Stomach (tissue), 19 donors: ENCODE measurements at places on chromosomes 6 and 20. TPM values are rescaled to one million over a fixed set of nuclear protein-coding genes. Genes with fewer than 3 reads are reported as not detected.

Gene C2
- 24.6 TPM for total RNA-seq

Gene MUC22
- not detected for total RNA-seq

Gene EPHA7
- 1.2 TPM for total RNA-seq

Gene INSM1
- not detected for total RNA-seq

- no peaks in the 10 kb centered on the region for H3K4me1 ChIP-seq
- no peak for DNase-seq
- H3K4me3 ChIP-seq: no peak overlapping the region
- no peaks in the 10 kb centered on the region for H3K27me3 ChIP-seq
- no peaks in the 10 kb centered on the region for H3K36me3 ChIP-seq
Measured at GRCh38 chr6:111183702-111184517, 96.6 kb downstream of the SLC16A10 start.

DNA sequence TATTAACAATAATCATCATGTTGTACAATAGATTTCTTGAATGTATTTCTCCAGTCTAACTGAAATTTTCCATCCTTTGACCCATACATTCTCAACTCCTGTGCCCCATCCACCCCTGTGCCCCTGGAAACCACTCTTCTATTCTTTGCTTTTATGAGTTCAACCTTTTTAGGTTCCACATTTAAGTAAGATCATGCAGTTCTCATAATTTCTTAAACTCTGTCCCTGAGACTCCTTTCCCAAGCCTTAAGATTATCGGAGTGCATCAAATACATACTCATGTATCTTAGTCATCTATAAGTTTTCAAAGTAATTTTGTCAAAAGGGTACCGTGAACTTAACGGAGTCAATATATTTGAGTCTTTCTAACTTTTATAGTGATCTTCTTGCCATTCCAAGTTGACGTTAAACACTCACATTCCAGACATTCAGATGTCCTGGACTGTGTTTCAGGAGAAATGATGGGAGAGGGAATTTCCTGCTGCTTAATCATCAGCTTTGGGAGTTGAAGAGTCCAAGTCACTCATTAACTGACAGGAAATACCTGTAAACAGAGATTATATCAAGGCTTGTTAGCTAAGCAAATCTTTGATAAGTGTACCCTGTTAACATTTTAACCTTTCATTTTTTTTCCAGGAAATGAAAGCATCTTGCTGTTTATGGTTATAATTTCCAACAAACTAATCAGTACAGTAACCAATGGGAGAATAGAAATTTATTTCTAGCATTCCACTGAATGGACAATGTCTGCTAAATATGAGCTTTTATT, 73.3 kb downstream of the ADGRG6 start:
- H3K27me3 ChIP-seq: no peaks in the 10 kb centered on the region
- peaks cover 16% of the 10 kb centered on the region for H3K4me1 ChIP-seq
- no peak overlapping the region for H3K27ac ChIP-seq
- no peak overlapping the region for H3K4me3 ChIP-seq

DNA sequence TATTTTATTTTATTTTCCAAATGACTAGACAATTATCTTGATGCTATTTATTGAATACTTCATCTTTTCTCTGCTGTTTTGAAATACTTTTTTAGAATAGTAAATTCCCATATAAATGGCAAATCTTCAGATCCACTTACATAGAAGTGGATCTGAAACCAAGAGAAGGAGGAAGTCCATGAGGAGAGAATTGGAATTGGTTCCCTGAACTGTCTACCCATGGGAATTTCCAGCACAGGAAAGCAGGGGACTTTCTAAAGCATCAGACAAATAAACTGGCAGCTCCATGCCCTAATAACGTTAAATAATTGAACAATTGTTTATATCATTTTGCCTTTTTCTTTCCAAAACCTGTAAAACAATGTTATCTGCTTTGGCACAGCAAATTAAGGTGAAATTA, 47.1 kb upstream of the PNRC1 start:
- H3K4me1 ChIP-seq: peaks cover 51% of the 10 kb centered on the region
- DNase-seq: no peak
- H3K27ac ChIP-seq: no peak overlapping the region
- H3K36me3 ChIP-seq: no peaks in the 10 kb centered on the region
- H3K4me3 ChIP-seq: no peak overlapping the region
- H3K27me3 ChIP-seq: no peaks in the 10 kb centered on the region

GRCh38 chr6:118372413-118372812, 175.7 kb upstream of the PLN start:
- no peak for DNase-seq
- H3K4me3 ChIP-seq: no peak overlapping the region
- no peaks in the 10 kb centered on the region for H3K36me3 ChIP-seq
- no peak overlapping the region for H3K27ac ChIP-seq
- H3K4me1 ChIP-seq: peaks cover 11% of the 10 kb centered on the region
- no peaks in the 10 kb centered on the region for H3K27me3 ChIP-seq

DNA sequence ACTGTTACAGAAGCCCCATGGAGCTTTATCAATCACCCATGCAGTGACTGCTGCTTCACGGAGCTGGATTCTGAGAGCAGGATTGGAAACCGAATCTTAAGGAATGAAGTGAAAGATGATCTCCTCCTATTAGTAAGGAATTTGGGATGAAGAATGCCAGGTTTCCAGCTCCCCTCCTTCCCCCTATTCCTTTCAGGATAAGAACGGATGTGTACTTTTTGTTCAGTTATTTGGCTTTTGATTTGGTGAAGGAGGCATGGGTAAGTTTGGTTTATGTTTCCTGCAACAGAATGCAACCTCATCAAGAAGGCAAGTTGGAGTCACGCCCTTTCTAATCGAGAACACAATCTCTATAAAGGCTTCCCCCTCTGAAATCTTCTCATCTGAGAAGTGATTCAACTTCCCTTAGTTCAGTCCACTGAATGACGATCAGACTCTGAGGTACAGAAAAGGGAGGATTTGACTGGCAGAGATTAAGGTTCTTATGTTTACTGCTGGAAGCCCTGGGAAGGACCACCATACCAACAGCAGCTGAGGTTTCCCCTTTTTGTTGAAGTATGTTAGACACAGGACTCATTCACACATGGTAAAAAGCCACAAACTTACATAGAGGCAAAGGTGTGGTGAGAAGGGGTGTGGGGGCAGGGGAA, 5.5 kb downstream of the ELMO2 start:
- H3K36me3 ChIP-seq: peaks cover 22% of the 10 kb centered on the region
- peaks cover 69% of the 10 kb centered on the region for H3K4me1 ChIP-seq
- peak overlapping the region; percentile 78 for H3K27ac ChIP-seq
